Bone marrow (tissue), 2 donors: ENCODE measurements at places on chromosomes 5 and 9.
A peak's percentile ranks its signal among the peaks of the same experiment; 100 is the strongest.

GRCh38 chr5:16886366-16886736 is 49.7 kb downstream of the MYO10 start:
- DNase-seq = no peak

DNA sequence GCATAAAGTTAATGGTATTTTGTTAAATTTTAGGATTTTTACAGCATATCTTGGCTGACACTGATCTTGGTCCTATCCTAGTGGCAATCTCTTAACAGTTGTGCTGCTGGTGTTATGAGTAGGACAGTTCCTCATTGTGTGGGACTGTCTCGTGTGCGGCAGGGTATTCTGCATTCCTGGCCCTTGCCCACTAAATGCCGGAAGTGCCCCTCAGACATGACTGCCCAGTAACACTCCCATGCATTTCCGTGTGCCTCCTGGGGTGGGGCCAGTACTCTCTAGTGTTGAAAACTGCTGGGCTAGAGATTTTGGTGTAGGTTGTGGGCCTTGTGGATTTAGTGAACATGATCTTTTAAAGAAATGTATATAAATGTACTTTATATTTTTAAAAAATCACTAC is 227.1 kb upstream of the DMRT1 start:
- DNase-seq = peak; percentile 3

DNA sequence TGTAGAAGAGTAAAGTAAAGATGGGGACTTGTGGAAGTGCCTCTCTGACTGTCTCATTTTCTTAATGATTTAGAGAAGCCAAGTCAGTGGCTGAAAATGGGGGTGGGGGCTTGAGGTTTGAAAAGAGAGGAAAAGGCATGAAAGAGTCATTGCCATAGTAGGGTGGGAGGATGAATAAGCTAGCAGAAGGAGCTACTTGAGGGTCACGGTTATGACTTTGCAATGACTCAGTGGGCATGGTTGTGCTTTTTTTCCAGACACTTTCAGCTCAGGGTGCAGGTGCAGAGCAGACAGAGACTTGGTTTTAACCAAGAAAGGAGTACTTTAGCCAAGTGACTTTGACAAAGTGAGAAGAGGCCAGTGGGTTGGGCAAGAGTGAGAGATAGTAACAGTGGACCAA is 117.8 kb downstream of the PTTG1 start:
- DNase-seq = no peak

DNA sequence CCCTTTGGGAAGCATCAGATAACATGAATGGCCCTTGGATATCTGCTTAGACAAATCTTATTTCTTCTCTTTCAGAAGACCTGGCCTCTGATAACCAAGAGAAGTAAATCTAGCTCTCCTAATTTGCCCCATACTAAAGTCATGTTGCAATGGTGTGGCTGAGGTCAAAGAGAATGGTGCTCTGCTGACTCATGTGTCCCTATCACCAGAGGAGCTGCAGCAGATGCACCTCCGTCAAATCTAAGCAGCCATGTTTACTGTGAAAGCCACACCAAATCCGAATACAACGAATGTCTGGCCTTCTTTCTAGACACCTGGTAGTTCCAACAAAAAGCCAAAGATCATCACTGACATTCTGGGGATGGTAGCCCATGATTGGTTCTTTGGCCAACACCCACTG is 23.2 kb downstream of the RETREG1 start:
- DNase-seq = no peak

GRCh38 chr5:142308358-142308757 is 16.5 kb downstream of the SPRY4 start:
- no peak for DNase-seq

- DNase-seq = no peak
Measured at GRCh38 chr5:54822324-54822687, 163.1 kb downstream of the ESM1 start.

GRCh38 chr5:88878976-88879375 is 4.0 kb downstream of the MEF2C start:
- DNase-seq = peak; percentile 23

GRCh38 chr5:157175071-157175612 is 5.5 kb upstream of the ITK start:
- no peak for DNase-seq

DNA sequence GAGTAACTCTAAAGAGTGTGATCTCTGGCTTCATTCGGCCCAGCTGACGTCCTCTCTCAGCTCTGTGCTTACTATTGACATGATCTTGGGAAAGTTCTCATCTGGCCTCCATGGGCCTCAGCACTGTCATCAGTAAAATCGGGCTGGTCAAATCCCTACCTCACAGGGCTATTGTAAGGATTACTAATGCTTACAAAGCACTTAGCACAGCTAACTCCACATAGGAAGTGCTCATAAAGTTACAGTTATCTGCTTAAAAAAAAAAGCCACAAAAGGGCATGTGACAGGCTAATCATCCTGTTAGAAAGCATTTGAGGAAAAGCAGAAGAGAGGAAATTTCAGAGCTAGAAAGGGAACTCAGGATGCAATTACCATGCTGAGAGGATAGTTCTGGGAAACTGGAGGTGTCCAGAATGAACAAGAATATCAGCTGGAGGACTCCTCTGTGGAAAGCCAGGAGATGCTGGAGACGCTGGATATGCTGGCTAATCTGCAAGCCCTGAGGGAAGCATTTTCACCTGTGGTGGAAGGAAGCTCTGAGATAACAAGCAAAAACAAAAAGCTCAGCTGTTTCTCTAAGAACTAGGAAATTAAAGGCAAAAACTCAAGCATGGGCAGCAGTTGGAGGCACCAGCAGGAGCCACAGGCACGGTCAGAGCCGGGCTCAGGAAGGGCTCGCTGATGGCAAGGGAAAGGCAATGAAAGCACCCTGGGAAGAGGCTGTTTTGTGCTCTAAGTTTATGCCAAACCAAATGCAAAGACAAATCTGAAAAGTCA is 4.4 kb upstream of the BHMT start:
- no peak for DNase-seq

DNA sequence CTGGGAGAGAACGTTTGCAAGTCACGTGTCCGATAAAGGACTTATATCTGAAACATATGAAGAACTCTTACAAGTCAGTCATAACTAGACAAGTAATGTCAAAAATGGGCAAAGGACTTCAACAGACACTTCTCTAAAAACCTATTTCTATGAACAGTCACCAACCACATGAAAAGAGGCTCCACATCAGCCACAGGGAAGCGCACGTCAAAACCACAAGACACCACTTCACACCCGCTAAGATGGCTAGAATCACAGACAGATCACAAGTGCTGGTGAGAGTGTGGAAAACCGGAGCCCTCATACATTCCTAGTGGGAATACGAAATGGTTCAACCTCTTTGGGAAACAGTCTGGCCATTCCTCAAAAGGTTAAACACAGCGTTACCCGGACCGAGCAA is 11.5 kb upstream of the CARD9 start:
- no peak for DNase-seq

DNA sequence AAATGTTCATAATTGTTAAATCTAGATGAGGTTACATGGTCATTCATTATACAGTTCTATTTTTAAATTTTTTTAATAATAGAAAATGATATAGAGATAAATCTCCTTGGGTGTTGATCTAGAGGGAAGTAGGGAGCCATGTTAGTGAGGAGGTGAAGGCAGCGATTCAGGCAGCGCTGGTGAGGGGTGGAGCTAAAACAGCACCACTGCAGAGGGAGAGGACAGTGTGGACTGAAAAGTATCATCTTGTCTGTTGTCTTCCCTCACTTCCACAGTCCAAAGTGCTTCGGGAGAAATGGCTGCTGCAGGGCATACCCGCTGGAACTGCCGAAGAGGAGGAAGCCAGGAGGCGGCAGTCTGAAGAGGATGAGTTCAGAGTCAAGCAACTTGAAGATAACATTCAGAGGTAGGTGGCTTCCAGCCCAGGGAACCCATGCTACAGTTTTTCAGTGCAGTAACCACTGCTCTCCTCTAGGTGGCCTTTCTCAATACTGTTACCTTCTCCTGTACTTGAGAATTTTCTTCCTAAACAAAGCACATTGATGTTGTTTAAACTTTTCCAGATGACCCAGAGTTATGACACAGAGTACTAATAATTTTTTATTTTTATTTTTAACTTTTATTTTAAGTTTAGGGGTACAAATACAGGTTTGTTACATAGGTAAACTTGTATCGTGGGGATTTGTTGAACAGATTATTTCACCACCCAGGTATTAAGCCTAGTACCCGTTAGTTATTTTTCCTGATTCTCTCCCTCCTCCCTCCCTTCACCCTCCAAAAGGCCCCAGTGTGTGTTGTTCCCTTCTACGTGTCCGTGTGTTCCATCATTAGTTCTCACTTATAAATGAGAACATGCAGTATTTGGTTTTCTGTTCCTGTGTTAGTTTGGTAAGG is 100.5 kb downstream of the PALM2AKAP2 start:
- peak; percentile 7 for DNase-seq

GRCh38 chr9:74358959-74359358 is 138.2 kb upstream of the RORB start:
- no peak for DNase-seq

- peak; percentile 62 for DNase-seq
Measured at GRCh38 chr5:138641547-138642298, 66.5 kb upstream of the HSPA9 start.

- no peak for DNase-seq
Measured at GRCh38 chr5:13809921-13810320, 134.6 kb downstream of the DNAH5 start.

- no peak for DNase-seq
Measured at GRCh38 chr9:135517407-135517822, 3.8 kb upstream of the LCN1 start.

DNA sequence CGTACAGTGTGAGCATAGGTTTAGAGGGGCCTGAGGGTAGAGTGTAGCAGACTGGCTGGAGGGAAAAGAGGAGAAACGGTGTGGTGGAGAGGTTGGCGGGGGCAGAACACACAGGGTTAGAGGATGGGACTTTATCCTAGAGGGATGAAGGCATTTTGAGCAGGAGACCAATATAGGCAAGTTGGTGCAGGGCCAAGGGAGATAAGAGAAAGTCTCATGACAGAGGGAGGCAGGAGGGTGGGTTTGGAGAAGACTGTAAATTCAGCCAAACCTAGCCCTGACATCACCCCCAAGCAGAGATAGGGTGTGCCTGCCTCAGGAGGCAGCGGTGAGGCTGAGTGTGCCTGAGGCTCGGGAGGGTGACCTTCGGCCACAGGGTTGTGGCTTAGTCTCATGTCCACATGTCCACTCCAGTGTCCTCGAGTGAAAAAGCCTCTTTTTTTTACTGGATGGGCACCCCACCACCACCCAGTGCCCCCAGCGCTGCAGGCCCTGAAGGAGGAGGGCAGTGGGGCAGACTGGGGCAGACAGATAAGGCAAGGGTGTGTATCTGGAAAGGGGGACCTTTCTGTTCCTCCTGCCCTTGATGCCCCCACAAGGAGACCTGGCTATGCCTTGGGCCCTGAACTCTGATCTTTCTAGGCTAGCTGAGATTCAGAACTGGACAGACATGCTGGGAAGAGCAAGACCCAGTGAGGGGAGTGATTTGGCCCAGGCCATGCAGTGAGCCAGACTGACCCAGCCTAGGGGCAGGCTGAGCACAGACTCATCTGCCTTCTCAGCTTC is 108.7 kb downstream of the RGS3 start:
- no peak for DNase-seq

DNA sequence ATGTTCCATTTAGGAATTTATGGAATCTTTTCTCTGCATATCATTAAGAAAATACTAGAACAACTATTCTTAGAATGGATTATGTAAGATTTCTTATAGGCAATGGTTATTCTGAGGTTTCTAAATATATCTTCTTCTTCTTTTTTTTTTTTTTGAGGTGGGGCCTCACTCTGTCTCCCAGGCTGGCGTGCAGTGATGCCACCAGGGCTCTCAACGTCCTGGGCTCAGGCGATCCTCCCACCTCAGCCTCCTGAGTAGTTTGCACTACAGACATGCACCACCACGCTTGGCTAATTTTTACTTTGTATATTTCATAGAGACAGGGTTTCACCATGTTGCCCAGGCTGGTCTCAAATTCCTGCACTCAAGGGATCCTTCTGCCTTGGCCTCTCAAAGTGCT is 137.2 kb downstream of the SREK1 start:
- DNase-seq = no peak

DNA sequence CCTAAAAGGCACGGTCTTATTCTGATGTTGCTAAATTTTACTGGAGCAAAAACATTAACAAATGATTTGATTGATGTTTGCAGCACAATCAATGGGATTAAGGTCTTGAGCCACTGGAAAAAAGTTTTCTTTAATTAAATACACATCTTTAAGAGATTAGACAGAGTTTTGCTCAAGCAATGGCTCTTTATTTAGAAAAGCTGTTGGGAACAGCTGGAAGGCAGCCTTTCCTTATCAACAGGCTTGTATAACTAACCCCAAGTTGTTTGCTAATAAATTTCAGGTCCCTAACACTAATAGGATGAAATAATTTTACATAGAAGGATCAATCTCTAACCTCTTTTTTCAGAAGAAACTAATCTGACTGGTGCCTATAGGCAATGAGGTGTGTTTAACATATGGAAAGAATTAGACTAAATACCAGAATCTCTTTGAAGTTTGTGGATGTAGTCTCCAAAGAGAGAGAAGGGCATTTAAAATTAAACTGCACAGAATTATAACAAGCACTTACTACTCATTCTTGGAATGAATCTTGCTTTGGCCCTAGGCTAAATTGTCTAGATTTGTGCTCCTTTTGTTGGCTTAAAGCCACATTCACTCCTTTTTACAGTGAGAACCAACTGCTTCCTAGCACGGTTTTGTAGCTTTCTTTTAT is 67.3 kb upstream of the TNFAIP8 start:
- no peak for DNase-seq

DNA sequence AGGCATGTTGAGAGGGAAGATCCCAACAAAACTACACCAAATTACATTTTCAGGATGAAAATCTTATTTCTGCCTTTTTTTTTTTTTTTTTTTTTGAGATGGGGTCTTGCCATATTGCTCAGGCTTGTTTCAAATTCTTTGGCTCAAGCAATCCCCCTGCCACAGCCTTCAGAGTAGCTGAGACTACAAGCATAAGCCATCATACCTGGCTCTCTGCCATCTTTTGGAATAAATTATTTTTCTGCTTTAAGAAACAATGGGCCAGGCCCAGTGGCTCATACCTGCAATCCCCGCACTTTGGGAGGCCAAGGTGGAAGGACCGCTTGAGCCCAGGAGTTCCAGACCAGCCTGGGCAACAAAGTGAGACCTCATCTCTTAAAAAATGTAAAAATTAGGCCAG is 14.3 kb downstream of the AFF4 start:
- DNase-seq = no peak

GRCh38 chr5:114099161-114099560 is 262.7 kb upstream of the KCNN2 start:
- no peak for DNase-seq

GRCh38 chr5:18653216-18653752 is 1019.0 kb downstream of the TAF11L14 start:
- DNase-seq = no peak

DNA sequence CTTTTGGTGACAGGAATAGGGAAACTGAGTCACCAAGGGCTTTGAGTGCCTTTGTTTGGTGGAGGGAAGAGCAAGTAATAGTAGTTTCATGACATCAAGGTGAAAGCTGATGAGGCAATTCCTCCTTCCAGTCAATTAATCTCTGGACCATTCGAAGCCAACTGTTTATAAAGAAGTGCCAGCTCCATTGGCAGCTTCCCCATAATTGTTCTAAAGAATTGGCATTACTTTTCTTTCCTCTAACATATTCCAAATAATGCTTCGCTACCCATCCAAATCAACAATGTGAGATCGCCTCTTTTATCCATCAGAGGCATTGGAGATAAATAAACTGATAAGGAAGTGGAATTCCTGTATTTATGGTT is 132.4 kb downstream of the NPR3 start:
- DNase-seq = no peak

GRCh38 chr5:63375851-63376250 is 586.4 kb downstream of the HTR1A start:
- no peak for DNase-seq
